ENCODE measurements at places on chromosomes 11 and 22.

DNA sequence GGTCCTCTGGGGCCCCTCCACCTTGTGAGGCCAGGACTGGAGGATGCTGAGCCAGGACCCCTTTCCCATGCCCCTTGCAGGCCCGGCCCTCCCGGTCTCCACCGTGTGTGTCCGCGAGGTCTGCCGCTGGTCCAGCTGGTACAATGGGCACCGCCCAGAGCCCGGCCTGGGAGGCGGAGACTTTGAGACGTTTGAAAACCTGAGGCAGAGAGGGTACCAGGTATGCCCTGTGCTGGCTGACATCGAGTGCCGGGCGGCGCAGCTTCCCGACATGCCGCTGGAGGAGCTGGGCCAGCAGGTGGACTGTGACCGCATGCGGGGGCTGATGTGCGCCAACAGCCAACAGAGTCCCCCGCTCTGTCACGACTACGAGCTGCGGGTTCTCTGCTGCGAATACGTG lies 17.9 kb downstream of the MUC5B start:
- DNase-seq, result no peak

DNA sequence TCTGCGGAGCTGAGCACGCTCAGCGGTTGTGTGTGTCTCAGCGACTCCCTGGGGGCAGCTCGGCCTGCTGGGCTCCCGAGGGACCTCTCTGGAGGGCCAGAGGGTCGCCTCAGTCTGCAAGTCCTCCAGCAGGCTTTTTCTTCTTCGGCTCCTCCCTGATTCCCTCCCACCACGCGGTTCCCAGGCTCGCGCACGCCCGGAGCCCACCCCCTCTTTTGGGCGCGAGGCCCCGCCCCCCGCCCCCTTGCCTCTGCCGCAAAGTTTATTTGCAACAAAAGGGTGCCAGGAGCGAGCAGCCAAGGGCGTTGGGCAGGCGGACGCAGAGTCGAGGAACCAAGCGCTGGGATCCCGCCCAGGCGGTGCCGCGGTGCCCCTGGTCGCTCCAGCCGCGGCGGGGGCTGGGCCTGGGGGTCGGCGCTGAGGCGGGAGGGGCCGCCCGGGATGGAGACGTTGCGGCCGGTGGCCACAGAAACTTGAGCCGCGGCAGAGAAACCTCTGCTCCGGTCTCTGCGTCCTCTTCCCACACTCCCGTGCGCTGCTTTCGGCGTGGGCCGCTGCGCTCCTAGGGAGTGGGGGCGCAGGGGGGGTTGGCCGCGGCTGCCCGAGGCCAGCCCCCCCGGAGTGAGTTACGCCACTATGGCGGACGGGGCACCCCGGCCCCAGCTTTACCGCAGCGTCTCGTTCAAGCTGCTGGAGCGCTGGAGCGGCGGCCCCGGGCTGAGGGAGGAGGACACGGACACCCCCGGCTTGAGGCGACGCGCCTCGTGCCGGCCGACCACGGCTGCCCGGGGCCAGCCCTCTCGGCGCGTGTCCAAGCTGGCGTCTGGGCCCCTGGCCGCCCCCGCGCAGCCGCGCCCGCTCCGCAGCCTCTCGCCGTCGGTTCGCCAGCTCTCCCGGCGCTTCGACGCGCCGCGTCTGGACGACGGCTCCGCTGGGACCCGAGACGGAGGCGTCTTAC lies at the start of gene ARHGEF17:
Gene ARHGEF17, plus strand, starts transcription at position 274 of the 958 bp plus-strand sequence. Its CDS starts 363 bp downstream, at position 637.
- DNase-seq, result no peak

- DNase-seq, result no peak
Measured at GRCh38 chr11:125959931-125960330, 14.1 kb downstream of the VSIG10L2 start.

DNA sequence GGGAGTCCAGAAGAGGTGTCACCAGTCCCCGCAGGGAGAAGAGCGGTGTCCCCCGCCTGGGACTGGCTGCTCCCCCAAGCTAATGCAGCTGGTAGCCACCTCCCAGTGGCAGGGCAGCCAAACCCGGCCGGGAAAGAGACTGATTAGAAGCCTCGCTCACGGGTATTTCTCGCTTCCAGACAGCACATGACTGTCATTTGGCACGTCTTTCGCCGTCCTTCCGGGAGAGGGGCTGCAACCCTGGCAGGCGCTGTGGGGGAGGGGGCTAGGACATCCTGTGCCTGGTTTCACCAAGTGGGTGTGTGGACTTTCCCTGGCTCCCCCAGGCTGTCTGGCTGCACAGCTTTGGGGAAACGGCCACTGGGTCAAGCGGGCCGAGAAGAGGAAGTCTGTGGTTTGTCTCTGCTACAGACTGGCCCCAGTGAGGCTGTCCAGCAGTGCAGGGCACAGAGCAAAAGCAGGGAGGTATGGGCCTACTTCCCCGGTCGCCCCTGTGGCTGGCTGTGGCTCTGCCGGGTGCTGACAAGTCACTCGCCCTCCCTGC lies 3.8 kb downstream of the CD81 start:
- DNase-seq, result no peak

GRCh38 chr11:1994121-1994520 lies 3.5 kb downstream of the H19 start:
- no peak for DNase-seq

- no peak for DNase-seq
Measured at GRCh38 chr11:20226933-20227332, 66.7 kb upstream of the DBX1 start.

DNA sequence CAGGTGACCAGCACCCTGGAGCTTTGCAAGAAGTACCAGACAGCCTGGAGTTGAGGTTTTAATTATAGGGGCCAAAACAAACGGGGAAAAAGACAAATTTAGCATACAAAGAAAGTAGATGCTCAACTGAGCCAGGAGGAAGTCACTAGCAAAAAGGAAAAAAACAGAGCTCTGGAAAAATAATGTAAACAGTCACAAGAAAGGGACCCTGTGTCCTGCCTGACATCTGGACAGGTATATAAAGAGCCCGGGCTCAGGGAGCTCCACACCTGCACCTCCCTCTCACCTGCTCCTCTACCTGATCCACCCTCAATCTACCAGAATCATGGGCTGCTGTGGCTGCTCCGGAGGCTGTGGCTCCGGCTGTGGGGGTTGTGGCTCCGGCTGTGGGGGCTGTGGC lies at the start of gene KRTAP5-10:
Gene KRTAP5-10, plus strand, starts transcription at position 301 of the 400 bp plus-strand sequence. Its CDS starts 25 bp downstream, at position 326.
- DNase-seq, result no peak

DNA sequence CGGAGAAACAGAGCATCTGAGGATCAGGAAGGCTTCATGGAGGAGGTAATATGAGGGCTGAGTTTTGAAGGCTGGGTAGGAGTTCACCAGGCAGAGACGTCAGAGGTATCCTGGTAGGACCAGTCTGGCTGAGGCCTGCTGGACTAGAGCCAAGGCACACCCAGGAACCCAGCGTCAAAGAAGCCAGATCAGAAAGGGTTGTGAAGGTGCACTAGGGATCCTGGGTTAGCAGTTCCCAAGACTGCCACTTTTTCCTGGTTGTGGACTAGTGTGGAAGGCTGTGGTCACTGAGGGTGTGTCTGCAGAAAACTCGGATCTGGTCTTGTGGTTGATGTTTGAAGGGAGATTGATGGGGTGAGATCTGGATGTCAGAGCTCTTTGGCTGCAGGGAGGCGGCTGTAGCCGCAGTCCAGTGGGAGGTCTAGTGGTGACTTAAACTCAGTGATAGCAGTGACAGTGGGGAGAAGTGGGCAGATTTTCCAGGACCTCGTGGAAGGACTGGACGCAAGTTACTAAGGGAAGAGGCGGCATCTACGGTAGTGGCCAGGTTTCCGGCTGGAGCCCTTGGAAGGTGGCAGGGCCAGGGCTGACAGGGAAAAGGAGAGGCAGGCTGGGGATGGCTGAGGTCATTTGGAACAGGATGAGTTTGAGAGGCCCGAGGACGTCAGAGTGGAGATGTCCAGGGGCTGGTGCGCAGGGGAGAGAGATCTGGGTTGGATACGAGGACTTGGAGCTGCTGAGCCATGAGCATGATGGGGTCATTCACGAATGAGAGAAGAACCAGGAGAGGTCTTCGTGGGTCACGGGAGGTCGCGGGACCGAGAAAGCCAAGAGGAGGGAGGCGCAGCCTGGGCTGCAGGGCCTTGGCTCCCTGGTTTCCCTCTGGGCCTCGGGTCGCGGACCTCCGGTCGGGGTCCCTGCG lies 10.9 kb downstream of the RELA start:
- no peak for DNase-seq

- no peak for DNase-seq
Measured at GRCh38 chr11:7143908-7144307, 55.1 kb downstream of the RBMXL2 start.

DNA sequence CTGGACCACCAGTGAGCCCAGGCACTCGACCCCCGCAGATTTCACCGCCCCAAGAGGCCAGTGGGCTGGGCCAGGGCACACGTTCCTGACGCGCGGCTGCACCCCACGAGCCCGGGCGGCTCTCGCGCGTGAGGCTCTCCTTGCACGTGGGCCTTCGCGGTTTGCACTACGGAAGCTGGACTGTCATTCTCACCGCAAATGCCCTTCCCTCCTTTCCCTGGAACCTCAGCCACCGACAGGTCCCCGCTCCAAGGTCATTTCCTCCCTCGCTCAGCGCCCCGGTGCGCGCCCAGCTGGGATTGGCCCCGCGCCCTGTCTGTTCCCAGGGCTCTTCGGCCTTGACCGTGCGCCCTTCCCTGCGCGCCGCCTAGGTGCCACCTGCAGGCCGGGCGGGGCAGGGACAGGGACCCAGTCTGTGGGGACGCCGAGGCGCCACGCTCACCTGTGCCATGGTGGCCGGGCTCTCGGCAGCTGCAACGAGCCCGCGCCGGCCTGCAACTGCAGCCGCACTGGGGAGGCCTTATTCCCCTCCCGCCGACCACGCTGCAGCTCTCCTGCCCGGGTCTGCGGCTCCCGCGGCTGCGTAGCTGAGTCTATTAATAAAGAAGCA lies 2.1 kb upstream of the CPT1A start:
- DNase-seq, result no peak

DNA sequence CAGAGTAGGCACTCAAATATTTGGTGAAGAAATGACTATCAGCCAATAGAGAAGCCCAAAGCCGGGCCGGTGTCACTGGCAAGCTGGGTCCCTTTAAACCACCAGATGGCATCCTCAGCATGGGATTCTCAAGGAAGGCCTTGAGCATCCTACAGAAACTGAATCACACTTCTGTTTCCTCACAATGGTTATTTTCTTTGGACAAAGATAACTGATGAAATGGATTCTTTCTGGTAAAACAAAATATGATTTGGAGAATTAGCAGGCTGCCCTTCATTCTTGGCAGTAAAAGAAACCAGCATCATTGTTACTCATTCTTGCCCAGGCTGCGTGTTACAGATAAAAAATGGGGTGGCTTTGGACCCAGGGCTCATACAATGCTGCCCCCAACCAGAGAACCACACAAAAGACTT lies 30.3 kb upstream of the ASPHD2 start:
- peak; percentile 49 for DNase-seq

- no peak for DNase-seq
Measured at GRCh38 chr11:20055312-20055711, 105.0 kb downstream of the DBX1 start.

- DNase-seq, result no peak
Measured at GRCh38 chr11:86444981-86445380, 70.3 kb downstream of the CCDC81 start.

- no peak for DNase-seq
Measured at GRCh38 chr22:39498368-39498767, 3.7 kb upstream of the MIEF1 start.

DNA sequence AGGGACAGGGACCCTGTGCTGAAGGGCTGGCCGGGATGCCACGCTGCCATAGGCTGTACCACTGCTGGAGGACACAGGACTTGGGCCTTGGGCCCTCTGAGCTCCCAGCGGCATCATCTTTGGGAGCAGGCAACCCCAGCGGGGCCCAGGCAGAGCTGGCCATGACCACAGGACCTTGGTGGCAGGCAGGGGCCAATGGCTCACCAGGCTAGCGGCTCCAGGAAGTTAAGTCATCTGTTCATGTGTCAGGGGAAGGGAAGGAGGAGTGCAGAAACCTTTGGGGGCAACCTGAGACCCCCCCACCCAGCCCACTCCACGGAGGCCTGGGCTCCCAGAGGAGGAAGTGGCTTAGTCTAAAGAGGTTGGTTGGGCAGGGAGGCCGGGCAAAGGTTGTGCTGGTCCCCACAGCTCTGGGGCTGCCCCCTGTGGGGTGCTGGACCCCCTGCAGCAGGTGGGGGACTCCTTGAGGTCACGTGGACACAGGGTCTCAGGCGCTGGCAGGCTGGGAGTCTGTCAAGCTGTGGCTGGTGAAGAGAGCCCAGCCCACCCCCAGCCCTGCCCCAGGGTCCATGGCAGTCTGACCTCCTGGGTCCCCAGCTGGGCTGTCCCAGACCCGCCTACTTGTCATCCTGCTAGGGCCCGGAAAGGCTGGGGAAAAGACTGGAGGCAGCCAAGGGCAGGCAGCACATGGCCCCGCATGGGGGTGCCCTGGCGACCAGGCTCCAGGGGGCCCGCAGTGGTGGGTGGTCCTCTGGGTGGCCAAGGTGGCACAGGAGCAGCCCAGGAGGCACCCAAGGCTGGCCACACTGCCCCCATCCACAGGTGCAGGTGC lies 184.3 kb downstream of the IGLL1 start:
- no peak for DNase-seq

- no peak for DNase-seq
Measured at GRCh38 chr11:78575478-78575877, 814 bp upstream of the NARS2 start.

Measured in GM04503 (cell line).